Hindlimb muscle (tissue), 1 donor: ENCODE measurements at places on chromosomes 1 and 21. TPM values are rescaled to one million over a fixed set of nuclear protein-coding genes. Genes with fewer than 3 reads are reported as not detected.

Gene TMEM52
- 134 TPM for polyA plus RNA-seq

Gene AZIN2
- 5.2 TPM for polyA plus RNA-seq

Gene TEKT2
- 0.44 TPM for polyA plus RNA-seq

Gene HSD11B1
- not detected for polyA plus RNA-seq

Gene DSCAM
- 2.0 TPM for polyA plus RNA-seq

Gene ERICH3
- polyA plus RNA-seq: 0.08 TPM

Gene OR2L2
- polyA plus RNA-seq: not detected

Gene TIE1
- polyA plus RNA-seq: 55.3 TPM

Gene AKT3
- polyA plus RNA-seq: 17.3 TPM

Gene SLC1A7
- polyA plus RNA-seq: 0.41 TPM

Gene USF1
- 34.8 TPM for polyA plus RNA-seq

Gene DR1
- polyA plus RNA-seq: 64.0 TPM

Gene IL20
- polyA plus RNA-seq: not detected

Gene LRRC39
- 213 TPM for polyA plus RNA-seq

Gene EPHA10
- polyA plus RNA-seq: not detected

Gene NTMT2
- polyA plus RNA-seq: 10.6 TPM

Gene NEK2
- 4.9 TPM for polyA plus RNA-seq

Gene YIPF1
- 14.4 TPM for polyA plus RNA-seq

Gene CRP
- not detected for polyA plus RNA-seq

Gene NBPF15
- polyA plus RNA-seq: 50.3 TPM

Gene LRRC38
- 31.8 TPM for polyA plus RNA-seq

Gene NID1
- polyA plus RNA-seq: 239 TPM

Gene TEDDM1
- polyA plus RNA-seq: not detected

Gene RAB7B
- 12.2 TPM for polyA plus RNA-seq

Gene OR2T2
- polyA plus RNA-seq: not detected

Gene CNKSR1
- polyA plus RNA-seq: 2.5 TPM

Gene SPATA17
- polyA plus RNA-seq: 2.3 TPM

Gene FRRS1
- polyA plus RNA-seq: 2.8 TPM

Gene GJA5
- polyA plus RNA-seq: 16.6 TPM

Gene SYTL1
- polyA plus RNA-seq: 1.5 TPM

Gene SLAMF9
- polyA plus RNA-seq: not detected

Gene LDLRAD1
- polyA plus RNA-seq: not detected

Gene MTOR
- 32.2 TPM for polyA plus RNA-seq

Gene HTR6
- polyA plus RNA-seq: not detected

Gene TLCD4
- polyA plus RNA-seq: 14.0 TPM

Gene SIM2
- 19.9 TPM for polyA plus RNA-seq

Gene LIPI
- 0.12 TPM for polyA plus RNA-seq

Gene PRDX1
- polyA plus RNA-seq: 129 TPM

Gene ARHGEF16
- 0.81 TPM for polyA plus RNA-seq

Gene ZNF678
- polyA plus RNA-seq: 9.3 TPM

Gene FMOD
- polyA plus RNA-seq: 54.8 TPM
